ENCODE measurements at places on chromosomes 16 and 17.
A peak's percentile ranks its signal among the peaks of the same experiment; 100 is the strongest.

- DNase-seq: no peak
Measured at GRCh38 chr16:4142268-4142667, 26.0 kb upstream of the ADCY9 start.

- DNase-seq: no peak
Measured at GRCh38 chr16:72021043-72021442, 12.5 kb downstream of the DHODH start.

DNA sequence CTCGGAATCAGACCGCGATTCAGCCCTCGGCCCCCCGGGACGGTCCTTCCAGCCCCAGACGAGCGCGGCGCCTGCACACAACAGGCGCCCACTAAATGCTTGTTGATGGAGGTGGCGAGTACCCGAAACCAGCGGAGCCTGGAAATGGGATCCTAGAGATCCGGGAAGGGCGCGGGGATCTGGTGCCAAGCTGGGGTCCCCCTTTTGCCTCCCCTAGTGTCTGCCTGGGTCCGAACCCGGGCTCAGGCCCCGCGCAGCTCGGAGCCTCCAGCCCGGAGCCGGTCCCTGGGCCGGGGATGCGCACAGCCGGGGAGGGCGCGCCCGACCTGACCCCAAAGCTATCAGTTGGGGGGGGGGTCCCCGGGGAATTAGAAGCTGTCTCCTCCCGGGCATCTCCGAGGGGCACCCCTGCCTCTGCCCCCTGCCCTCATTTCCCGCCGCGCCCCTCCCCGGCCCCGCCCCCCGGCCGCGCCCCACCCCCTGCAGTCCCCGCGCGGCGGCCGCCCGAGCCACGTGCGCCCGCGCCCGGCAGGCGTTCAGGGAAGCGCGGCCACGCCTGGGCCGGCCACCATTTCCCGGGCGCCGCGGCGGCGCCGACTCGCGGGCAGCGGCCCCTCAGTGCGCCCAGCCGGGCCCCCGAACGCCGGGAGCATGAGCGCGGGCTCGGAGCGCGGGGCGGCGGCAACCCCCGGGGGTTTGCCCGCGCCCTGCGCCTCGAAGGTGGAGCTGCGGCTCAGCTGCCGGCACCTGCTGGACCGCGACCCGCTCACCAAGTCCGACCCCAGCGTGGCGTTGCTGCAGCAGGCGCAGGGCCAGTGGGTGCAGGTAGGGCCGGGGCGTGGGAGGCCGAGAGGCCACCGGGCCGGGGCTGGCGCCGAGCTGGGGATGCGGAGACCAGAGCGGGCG lies at the start of gene CPNE7:
CPNE7 (plus strand) TSS at position 512 of the 906 bp plus-strand sequence; CDS start at position 652, 140 bp downstream.
- DNase-seq: no peak

DNA sequence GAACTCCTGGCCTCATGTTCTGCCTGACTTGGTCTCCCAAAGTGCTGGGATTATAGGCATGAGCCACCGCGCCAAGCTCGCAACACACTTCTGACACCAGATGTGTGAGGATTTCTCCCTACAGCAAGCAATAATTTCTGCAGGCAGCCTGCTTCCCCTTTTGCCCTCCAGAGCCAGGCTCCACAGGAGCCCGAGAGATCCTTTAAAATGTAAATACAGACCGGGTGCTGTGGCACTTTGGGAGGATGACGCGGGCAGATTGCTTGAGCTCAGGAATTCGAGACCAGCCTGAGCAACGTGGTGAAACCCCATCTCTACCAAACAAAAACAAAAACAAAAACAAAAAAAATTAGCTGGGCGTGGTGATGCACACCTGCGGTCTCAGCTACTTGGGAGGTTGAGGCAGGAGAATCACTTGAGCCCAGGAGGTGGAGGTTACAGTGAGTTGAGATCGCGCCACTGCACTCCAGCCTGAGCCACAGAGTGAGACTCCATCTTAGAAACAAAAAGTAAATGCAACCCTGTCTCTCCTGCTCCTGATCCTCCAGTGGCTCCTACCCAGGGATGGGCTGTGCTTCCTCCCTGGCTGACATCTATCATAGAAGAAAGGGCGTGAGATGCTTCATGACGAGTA lies 14.7 kb downstream of the C16orf96 start:
- no peak for DNase-seq

- no peak for DNase-seq
Measured at GRCh38 chr17:57701124-57701523, 44.0 kb downstream of the CCDC182 start.

DNA sequence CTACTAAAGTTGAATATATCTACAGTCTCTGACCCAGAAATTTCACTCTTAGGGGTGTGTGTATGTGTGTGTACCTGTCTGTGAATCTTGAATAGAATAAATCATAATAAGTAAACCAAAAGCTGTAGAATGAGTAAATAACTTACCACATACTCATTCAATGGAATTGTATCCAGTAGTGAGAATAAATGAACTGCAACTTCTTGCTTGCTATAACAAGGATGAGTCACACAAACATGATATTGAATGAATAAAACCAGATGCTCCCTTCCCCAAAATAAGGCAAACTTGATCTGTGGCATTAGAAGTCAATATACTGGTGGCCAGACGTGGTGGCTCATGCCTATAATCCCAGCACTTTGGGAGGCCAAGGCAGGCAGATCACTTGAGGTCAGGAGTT lies 259.8 kb upstream of the MON1B start:
- peak; percentile 58 for DNase-seq

Measured in fibroblast of skin of abdomen (primary cell).